ENCODE measurements at places on chromosomes 1 and 21. TPM values are rescaled to one million over a fixed set of nuclear protein-coding genes. Genes with fewer than 3 reads are reported as not detected.

RIIAD1 gene
- 3.7 TPM for total RNA-seq

- no peak for DNase-seq
- H3K36me3 ChIP-seq = peaks cover 37% of the 10 kb centered on the region
- no peak overlapping the region for H3K4me3 ChIP-seq
- no peak overlapping the region for H3K27ac ChIP-seq
These were observed 21.5 kb downstream of the LTN1 start for GRCh38 chr21:28971171-28971570.

GRCh38 chr1:65431111-65431705, 10.7 kb downstream of the LEPR start:
- no peak overlapping the region for H3K27ac ChIP-seq
- DNase-seq = no peak
- H3K4me3 ChIP-seq = no peak overlapping the region
- H3K4me1 ChIP-seq = no peaks in the 10 kb centered on the region

DNA sequence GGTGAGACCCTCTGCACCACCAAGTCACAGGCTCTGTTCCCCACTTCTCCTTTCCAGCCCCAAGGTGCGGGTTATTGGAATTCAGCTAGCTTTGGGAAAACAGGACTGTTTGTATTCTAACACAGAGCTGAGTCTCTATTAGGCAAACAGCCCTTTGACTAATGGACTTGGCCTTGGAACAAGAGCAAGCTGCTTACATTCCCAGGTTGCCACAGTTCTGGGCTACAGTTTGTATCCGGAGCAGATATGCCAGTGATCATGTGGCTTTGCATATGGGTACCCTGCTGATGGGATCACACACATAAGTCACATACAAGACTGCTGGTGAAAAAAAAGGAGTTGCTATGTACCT, 110.5 kb upstream of the COA6 start:
- H3K36me3 ChIP-seq = no peaks in the 10 kb centered on the region
- H3K27ac ChIP-seq = no peak overlapping the region
- H3K4me3 ChIP-seq = no peak overlapping the region
- no peaks in the 10 kb centered on the region for H3K4me1 ChIP-seq
- H3K27me3 ChIP-seq = peaks cover 18% of the 10 kb centered on the region
- DNase-seq = no peak

DNA sequence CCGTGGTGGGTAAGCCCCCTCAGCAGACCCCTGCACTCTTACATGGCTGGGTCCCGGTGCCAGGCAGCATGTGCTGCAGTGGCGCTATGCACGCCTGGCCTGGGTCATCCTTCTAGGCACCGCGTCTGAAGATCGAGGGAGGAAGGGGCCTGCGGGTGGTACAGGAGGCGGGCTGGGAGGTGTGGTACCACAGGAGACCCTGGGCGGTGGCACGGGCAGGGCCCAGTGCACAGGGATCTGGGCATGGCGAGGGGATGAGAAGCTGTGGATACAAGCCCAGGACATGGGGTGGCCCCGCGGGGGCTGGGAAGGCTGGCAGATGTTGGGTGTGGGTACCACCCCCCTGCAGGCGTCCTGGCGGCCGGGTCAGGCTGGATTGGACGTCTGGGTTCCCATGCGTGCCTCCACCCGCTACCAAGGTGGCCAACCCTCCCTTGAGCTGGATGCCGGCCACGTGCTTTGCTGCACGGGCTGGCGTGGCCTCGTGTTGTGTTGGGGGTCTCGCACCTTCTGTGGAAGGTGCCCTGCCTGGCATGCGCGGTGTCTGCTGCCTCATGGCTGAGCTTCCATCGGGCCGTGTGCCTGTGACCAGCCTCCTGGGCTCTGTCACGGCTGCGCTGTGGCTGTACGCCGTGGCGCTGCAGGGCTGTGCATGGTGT, 19.7 kb downstream of the CFAP410 start:
- no peak overlapping the region for H3K4me3 ChIP-seq
- no peak overlapping the region for H3K27ac ChIP-seq
- H3K27me3 ChIP-seq = no peaks in the 10 kb centered on the region
- no peaks in the 10 kb centered on the region for H3K36me3 ChIP-seq
- no peaks in the 10 kb centered on the region for H3K4me1 ChIP-seq

MYOC gene
- 3.3 TPM for total RNA-seq

DNA sequence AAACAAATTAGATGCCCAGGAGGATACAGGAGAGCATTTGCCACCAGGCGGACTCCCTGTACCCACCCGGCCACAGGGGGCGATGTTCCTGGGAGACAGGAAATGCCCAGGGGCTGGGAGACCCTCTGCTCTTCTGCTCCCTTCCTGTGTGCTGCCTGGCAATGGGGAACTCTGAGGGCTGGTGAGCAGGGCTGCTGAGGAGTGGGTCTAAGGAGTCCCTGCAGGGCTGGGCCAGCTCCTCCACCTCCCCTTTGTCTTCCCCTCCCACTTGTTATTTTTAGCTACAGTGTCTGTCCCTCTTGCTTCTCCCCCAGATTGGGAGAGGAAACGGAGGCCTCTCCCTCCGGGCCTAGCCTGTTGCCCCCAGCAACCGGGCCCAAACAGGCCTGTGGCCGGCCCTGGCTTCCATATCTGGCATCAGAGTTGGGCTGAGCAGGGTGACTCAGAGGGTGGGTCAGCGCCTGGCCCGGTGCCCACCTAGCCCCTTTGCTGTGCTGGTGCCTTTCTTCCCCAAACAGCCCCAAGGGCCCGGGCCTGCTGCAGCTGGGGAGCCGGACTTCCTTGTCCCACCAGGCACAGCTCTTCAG, 11.6 kb downstream of the LMNA start:
- no peaks in the 10 kb centered on the region for H3K27me3 ChIP-seq
- peak overlapping the region; percentile 99 for H3K27ac ChIP-seq
- peaks cover 100% of the 10 kb centered on the region for H3K4me1 ChIP-seq
- DNase-seq = peak; percentile 94

DNA sequence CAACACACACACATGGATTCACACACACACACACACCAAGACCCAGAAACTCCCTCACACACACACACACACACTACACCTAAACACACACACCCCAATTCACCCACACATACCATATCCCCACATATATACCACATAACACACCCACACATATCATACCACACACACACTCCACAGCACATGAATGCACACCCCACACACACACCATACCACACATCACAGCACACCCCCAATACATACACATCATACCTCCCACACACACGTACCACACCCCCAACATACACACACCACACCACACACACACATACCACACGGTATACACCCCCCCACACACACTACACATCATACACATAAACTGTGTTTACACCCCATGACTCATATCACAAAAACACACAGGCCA, 80.0 kb downstream of the DMRTB1 start:
- no peak overlapping the region for H3K27ac ChIP-seq
- H3K27me3 ChIP-seq = peaks cover 8% of the 10 kb centered on the region
- H3K4me1 ChIP-seq = no peaks in the 10 kb centered on the region
- H3K36me3 ChIP-seq = no peaks in the 10 kb centered on the region
- DNase-seq = no peak

- H3K4me1 ChIP-seq = no peaks in the 10 kb centered on the region
- H3K27me3 ChIP-seq = no peaks in the 10 kb centered on the region
- DNase-seq = peak; percentile 42
- H3K36me3 ChIP-seq = no peaks in the 10 kb centered on the region
These were observed 42.4 kb downstream of the PDE9A start for GRCh38 chr21:42695697-42696380.

DNA sequence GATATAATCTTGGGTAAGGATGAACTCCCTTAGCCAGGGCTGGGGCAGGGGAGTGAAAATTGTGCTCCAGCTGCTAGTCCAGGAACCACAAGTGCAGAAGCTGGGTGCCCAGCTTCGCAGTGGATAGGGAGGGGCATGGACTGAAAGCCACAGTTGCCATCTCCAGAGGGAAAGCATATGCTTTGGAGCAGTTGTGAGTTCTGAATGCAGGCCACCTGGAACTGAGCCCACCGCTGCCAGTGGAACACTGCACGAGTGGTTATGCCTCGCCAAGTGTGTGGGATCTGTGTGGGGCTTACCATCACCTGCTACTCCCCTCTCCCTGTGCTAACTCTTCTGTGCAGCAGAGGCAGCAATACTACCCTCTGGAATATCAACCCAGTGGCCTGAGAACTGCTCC, 158.4 kb upstream of the DPT start:
- H3K27me3 ChIP-seq = no peaks in the 10 kb centered on the region
- H3K4me3 ChIP-seq = no peak overlapping the region
- H3K36me3 ChIP-seq = no peaks in the 10 kb centered on the region
- DNase-seq = no peak
- H3K4me1 ChIP-seq = no peaks in the 10 kb centered on the region

- no peak overlapping the region for H3K27ac ChIP-seq
- no peak overlapping the region for H3K4me3 ChIP-seq
- H3K27me3 ChIP-seq = no peaks in the 10 kb centered on the region
- no peaks in the 10 kb centered on the region for H3K4me1 ChIP-seq
- DNase-seq = no peak
These were observed 419.4 kb downstream of the GPATCH2 start for GRCh38 chr1:217211486-217211885.

All from heart right ventricle (tissue), 16 donors.